ENCODE measurements at places on chromosomes 5 and 9.

DNA sequence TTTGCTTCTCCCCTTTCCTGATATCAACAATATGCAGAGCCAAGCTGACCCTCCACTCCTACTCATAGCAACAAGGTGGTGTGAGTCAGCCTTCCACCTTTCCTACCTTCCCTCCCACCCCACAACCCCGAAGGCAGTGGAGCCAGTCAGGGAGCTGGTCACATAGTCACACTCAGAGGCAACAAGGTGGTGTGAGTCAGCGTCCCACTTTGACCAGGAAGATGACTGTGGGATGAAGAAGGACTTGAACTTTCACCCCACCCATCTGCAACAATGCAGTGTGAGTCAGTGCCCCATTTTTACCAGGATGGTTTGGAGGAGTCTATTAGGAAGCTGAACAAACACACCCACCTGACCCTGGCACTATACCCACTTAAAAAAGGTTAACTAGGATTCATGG lies 30.1 kb upstream of the ZNF782 start:
- no peak for DNase-seq

DNA sequence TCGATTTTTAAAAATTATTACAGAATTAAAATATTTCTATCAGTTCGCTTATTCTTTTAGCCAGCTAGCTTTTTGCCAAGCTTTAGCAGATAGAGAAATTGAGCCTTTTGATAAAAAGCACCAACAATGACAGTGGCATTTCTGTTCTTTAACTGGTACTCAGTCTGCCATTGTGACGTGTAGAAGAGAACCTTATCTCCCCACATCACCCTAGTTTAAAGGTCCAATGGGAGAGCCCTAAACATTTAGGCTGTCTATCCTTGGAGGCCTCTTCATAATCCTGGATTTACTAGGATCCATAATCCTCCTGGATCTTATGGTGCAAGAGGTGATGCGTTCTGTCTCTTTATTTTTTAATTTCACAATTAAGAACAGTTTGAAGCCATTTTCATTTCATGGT lies 3.0 kb downstream of the BASP1 start:
- DNase-seq: no peak

- DNase-seq: no peak
Observed at GRCh38 chr9:110241858-110242321, 14.4 kb downstream of the TXN start.

- DNase-seq: no peak
Observed at GRCh38 chr5:65413822-65414221, 67.9 kb downstream of the ADAMTS6 start.

- DNase-seq: no peak
Observed at GRCh38 chr5:146213210-146213826, 9.9 kb downstream of the RBM27 start.

Measured in bone marrow (tissue), 2 donors.